ENCODE measurements at places on chromosomes 4 and X. TPM values are rescaled to one million over a fixed set of nuclear protein-coding genes. Genes with fewer than 3 reads are reported as not detected.

The SPANXA2 gene
- total RNA-seq, result not detected

DNA sequence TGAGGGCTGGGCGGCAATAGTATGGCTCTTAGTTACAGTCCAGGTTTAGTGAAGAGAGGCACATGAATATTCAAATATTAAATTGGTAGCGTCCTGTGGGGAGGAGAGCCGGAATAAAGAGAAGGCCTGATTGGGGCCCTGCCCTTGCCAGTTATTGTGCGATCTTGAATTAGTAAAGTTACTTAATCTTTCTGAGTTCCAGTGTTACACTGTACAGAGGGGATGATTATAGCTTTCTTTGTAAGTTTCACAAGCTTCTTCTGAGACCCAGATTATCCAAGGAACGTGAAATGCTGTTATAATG is 1.2 kb downstream of the METAP1 start:
- DNase-seq, result no peak

GRCh38 chr4:145819101-145819852 is 119.3 kb downstream of the ZNF827 start:
- DNase-seq, result no peak

DNA sequence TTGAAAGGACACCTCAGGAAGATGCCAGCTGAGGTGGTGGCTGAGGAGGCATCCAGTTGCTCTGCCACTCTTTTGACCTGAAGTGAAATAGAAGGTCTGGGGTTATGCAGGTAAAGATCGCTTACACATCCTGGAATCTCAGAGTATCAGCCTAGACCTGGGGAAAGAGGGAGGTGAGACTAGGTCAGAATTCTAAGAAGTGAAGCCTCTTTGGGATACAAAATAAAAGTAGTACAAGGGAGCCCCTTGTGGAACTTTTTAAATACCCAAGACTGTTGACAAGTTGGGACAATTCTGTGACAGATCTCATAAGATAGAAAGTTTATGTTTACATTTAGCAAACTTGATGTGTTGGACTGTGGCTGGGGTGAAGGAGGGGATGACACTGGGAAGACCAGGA is 263.1 kb downstream of the SPRY1 start:
- DNase-seq, result no peak

DNA sequence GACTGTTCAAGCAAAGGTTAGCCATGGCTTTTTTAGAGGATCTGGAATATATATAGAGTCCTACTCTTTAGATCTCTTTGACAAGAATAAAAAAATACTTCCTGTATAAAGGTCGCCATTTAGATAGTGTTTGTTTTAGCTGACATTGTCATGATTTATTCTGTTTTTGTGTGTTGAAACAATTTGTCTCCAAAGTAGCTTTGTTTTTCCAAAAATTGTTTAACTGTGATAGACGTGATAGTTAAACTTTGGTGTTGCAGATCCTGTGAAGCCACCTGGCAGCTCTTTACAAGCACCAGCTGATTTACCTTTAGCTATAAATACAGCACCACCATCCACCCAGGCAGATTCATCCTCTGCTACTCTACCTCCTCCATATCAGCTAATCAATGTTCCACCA is 80.3 kb upstream of the SMARCA5 start:
- no peak for DNase-seq

GRCh38 chrX:21699136-21699535 is 41.0 kb upstream of the KLHL34 start:
- DNase-seq, result no peak
